ENCODE measurements at places on chromosomes 4 and X. TPM values are rescaled to one million over a fixed set of nuclear protein-coding genes. Genes with fewer than 3 reads are reported as not detected.

DNA sequence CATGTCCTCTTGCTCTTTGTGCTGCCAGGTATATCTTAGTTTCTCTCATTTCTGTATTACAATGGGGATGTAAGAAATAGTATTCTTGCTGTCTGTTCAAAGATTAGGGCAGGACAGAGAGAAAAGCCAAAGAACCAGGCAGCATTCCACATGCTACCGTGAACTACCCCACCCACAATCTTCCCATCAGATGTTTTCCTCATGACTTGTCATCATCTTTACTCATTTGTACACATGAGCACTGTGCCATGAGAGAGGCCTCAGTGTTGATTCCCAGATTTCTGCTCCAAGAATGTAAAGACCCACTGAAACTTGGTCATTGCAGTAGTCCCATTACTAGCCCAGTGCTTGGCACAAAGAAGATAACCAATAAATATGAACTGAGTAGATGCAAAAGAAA, 354.6 kb upstream of the RASGEF1B start:
- no peak for DNase-seq
- H3K4me3 ChIP-seq = no peak overlapping the region
- H3K27ac ChIP-seq = no peak overlapping the region
- no peaks in the 10 kb centered on the region for H3K4me1 ChIP-seq
- H3K27me3 ChIP-seq = no peaks in the 10 kb centered on the region

The CLCN4 gene
- total RNA-seq = 11.2 TPM

GRCh38 chr4:122313006-122313646, 65.7 kb upstream of the ADAD1 start:
- no peak for DNase-seq
- peaks cover 4% of the 10 kb centered on the region for H3K36me3 ChIP-seq
- H3K4me1 ChIP-seq = no peaks in the 10 kb centered on the region
- H3K27me3 ChIP-seq = no peaks in the 10 kb centered on the region
- no peak overlapping the region for H3K27ac ChIP-seq

DNA sequence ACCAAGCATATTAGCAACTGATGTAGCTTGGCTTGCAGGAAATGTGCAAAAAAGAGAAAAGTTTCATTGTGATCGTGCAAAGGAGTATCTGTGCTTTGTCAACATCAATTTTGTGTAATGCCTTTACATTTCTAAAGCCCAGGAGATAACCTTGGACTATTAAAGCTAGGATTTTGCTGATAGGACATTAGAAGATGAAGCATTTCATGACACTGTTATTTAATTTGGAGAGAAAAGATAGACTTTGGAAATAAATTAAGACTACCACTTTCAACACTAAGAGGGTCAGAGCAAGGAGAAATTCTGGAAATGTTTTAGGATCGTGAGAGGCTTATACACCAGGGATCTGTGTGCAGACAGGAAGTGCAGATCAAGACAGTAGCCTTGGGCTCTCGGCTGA, 120.6 kb upstream of the MID1 start:
- no peaks in the 10 kb centered on the region for H3K36me3 ChIP-seq
- DNase-seq = no peak
- H3K4me1 ChIP-seq = peaks cover 3% of the 10 kb centered on the region
- no peak overlapping the region for H3K4me3 ChIP-seq
- H3K27me3 ChIP-seq = no peaks in the 10 kb centered on the region

The PLXNB3 gene
- 2.7 TPM for total RNA-seq

The H2AZ1 gene
- 898 TPM for total RNA-seq

The LINC00632 gene
- total RNA-seq = 89.0 TPM

- H3K27ac ChIP-seq = no peak overlapping the region
- no peak for DNase-seq
- no peaks in the 10 kb centered on the region for H3K27me3 ChIP-seq
- no peak overlapping the region for H3K4me3 ChIP-seq
- H3K36me3 ChIP-seq = no peaks in the 10 kb centered on the region
These were observed 280.5 kb downstream of the FBXW7 start for GRCh38 chr4:152255437-152255836.

DNA sequence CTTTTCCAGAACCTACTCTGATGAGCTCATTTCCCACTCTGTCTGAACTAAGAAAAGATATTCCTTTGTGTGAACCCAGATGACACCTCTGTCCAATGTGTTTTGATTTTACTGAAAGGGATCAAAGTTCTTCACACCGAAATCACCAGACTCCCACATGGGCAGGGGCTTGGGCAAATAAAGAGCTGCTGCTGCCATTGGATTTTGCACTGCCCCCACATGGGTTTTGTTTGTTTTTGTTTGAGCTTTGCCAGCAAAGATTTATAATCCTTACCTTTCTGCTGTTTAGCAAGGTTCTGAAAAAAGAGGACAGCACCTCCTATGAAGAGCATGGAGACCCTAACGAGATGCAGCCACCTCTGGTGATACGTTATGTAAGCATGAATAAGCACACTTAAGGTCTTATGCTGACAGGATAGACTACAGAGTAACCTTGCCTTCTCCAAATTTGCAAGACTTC, 44.3 kb downstream of the HSD17B13 start:
- no peak overlapping the region for H3K4me3 ChIP-seq
- no peaks in the 10 kb centered on the region for H3K27me3 ChIP-seq
- no peak for DNase-seq
- H3K4me1 ChIP-seq = no peaks in the 10 kb centered on the region
- no peak overlapping the region for H3K27ac ChIP-seq

Data from H1 (cell line).